ENCODE measurements at places on chromosomes 4 and X.

- no peak for DNase-seq
Observed at GRCh38 chr4:155734065-155734464, 24.8 kb upstream of the GUCY1B1 start.

- no peak for DNase-seq
Observed at GRCh38 chr4:35106091-35106734, 1138.1 kb downstream of the ARAP2 start.

GRCh38 chrX:20969565-20969964, 404.7 kb upstream of the CNKSR2 start:
- DNase-seq: no peak

DNA sequence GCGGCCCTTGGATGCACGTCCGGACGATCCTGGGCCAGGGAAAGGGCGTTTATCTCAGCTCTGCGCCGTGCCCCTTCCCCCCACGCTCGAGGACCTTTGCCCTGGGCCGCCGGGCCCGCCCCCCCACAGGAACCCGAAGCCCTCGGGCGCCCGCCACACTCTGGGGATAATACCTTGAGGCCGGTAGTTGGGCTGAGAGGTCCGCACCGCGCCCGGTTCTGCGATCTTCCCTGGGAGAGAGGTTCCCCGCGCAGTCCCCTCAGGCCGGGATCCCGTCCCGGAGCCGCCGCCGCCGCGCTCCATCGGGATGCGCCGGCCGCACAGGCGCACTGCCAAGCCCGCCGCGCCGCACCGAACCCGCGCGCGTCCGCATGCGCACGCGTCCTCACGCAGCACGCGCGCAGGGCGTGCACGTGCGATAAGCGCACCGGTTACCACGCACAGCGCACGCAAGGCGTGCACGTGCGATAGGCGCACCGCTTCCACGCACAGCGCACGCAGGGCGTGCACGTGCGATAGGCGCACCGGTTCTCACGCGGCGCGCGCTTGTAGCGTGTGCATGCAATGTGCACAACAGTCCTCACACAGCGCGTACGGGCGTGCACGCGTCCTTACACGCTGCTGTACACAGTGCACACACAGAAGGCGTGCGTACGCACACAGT, at the start of gene MAP7D2:
TSS of gene MAP7D2 (minus strand) at position 331 of the 664 bp plus-strand sequence. CDS start at position 303, 28 bp downstream.
- DNase-seq: peak; percentile 17

- no peak for DNase-seq
Observed at GRCh38 chrX:25544641-25545040, 528.9 kb upstream of the ARX start.

GRCh38 chr4:41509451-41509866, 28.5 kb upstream of the LIMCH1 start:
- peak; percentile 19 for DNase-seq

DNA sequence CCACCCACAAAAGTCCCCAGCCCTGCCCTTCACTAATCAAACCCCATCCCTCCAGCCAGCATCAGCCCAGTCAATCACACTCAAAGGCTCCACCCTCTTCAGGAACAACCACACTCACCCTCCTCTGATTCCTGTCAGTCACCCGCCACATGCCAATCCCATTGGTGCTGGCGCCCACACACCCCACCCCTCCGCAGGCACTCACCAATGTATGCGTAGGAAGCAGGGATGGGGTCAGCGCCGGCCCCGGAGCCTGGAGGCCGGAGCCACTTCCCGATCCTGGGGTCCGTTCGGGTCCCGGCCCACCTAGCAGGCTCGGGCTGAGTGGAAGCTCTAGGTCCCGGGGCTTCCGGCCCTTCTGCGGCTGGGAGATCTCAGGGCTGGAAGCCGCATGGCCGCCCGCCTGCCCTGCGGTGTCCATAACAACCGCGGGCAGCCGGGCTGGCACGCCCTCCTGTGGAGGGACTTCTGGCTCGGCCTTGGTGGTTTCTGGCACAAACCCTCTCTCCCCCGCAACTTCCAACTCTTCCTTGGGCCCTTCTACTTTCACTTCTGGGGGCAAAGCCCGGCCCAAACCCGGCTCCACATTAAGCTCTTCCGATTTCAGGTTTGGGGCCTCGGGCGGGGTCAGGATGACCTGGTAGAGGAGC, 7.9 kb upstream of the CFP start:
- DNase-seq: no peak

DNA sequence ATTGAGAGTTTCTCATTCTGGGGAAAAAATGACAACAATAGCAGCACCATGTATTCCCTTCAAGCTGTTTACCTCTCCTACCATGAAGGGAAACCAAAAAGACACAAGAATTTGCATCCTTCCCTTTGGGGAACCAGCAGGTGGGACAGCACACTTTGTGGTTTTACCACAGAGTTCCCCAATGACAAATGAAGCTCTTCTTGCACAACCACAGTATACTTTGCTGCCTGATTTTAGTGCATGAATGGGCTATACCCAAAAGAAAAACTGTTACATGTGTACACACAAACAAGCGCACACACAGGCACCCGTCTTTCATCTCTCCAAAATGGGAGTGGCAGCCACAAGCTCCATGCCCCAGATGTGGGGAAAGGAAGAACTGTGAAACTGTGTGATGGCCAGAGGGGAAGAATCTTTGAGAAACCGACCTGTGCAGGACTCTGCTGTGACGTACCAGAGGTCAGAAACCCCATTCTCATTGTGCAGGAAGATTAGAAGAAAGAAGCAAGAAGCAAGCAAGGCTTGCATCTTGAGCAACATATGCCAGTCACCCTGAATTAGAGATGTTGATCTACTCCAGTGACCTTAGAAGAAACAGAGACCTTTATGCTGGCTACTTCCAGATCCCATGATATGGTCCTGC, 2.7 kb upstream of the MAML3 start:
- no peak for DNase-seq

- no peak for DNase-seq
Observed at GRCh38 chr4:113288696-113289095, 239.2 kb downstream of the ANK2 start.

DNA sequence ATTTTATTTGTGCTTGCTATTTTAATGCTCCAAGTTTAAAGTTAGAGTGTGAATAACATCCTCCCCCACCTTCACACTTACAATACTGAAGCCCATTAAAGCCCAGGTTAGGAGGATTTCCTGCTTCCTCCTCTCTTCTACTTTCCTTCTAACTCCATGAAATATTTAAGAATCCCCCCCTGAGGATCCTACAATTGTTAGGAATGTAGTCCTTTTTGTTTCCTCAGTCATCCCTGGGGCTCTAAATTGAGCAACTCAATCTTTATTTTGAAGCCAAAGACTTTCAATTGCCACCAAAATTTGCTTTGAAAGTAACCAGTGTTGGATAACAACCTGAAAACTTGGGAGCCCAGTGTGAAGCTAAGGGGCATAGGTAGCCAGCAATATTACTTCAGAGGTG, 276.9 kb downstream of the FAM47A start:
- no peak for DNase-seq

GRCh38 chrX:39499996-39500395, 597.8 kb downstream of the BCOR start:
- DNase-seq: no peak

DNA sequence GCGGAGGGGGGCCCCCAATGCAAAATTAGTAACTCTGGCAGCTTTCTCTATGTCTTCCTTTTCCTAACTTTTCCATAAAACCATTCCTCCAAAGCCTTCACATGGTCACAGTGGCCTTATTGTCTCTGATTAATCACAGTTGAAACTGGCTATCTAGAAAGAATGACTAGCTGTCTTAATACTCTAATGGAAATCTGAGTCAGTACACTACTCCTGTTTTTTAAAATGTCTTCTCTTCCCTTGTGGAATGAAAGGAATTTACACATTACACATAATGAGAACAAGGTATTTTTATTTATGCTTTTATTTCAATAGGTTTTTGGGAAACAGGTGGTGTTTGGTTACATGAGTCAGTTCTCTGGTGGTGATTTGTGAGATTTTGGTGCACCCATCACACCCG, 66.3 kb upstream of the PUDP start:
- no peak for DNase-seq

DNA sequence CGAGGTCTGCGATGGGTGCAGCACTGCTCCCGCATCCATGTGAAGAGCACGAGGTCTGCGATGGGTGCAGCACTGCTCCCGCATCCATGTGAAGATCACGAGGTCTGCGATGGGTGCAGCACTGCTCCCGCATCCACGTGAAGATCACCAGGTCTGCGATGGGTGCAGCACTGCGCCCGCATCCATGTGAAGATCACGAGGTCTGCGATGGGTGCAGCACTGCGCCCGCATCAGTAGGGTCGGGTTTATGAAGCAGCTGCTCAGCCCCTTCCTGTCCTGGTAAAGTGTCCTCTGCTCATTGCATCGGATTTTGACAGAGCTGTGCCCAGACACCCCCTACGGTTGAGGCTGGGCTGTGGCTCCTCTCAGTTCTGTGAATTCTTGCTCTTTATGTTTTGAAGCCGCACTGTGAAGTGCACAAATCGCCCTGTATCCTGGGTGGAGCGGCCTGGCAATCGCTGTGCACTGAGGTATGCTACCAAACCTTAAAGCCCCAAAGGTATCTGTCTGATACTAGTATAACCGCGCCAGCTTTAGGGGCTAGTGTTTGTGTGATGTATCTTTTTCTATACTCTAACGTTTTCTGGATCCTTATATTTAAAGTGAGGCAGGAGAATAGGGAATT, 98.7 kb downstream of the CPZ start:
- no peak for DNase-seq

DNA sequence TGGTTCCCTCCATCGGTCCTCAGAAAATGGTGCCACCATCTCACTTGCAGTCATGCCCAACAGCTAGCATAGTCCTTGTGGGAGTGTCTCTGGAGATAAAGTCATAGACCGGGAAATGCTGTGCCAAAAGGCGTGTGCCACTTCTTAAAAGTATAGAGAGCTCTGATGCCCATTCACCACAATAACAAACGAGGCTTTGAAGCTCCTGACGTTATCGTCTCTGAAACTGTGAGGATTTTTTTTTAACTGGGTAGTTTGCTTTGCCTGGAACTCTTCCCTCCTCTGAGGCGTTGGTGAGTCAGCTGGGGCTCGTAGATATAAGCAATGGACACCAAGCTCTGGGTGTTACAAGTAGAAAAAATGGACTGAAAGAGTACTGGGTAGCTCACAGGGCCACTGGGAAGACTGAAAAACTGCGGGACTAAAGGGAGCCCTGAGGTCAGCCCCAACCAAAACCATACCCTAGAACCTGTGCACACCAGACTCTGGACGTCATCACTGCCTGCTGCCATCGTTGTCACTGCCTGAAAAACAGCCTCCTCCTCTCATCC, 89.4 kb upstream of the TRIM2 start:
- DNase-seq: no peak

DNA sequence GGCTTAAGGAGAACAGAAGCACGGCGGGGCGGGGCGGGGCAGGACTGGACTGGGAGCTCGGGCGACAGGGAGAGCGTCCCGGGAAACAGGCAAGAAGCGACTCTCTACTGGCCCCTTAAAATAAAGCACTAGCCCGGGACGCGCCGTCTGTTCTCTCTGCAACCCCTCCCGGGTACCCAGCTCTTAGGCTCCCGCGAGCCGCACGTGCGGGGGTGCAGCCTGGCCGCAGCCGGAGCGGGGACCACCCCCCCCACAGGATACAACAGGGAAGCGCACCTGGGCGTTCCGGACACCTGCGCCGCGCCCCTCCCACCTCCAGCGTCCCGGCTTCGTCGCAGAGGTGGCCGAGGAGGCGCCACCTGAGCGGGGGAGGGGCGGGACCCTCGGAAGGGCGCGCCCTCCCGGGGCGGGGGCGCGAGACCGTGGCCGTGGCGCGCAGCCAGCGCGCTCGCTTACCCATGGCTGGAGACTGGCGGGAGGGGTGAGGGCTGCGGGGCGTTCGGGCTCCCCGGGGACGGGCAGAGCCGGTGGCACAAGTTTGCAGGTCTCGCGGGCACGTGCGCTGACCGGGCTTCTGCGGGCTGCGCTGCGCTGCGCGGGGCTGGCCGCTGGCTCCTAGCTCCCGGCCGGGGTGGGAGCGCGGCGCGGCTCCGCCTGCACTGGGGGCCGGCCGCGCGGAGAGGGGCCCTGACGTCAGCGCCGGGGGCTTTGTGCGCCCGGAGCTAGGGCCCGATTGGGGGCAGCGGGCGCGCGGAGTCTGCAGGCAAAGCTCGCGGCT, 91.5 kb downstream of the GEMIN8 start:
- DNase-seq: peak; percentile 4

DNA sequence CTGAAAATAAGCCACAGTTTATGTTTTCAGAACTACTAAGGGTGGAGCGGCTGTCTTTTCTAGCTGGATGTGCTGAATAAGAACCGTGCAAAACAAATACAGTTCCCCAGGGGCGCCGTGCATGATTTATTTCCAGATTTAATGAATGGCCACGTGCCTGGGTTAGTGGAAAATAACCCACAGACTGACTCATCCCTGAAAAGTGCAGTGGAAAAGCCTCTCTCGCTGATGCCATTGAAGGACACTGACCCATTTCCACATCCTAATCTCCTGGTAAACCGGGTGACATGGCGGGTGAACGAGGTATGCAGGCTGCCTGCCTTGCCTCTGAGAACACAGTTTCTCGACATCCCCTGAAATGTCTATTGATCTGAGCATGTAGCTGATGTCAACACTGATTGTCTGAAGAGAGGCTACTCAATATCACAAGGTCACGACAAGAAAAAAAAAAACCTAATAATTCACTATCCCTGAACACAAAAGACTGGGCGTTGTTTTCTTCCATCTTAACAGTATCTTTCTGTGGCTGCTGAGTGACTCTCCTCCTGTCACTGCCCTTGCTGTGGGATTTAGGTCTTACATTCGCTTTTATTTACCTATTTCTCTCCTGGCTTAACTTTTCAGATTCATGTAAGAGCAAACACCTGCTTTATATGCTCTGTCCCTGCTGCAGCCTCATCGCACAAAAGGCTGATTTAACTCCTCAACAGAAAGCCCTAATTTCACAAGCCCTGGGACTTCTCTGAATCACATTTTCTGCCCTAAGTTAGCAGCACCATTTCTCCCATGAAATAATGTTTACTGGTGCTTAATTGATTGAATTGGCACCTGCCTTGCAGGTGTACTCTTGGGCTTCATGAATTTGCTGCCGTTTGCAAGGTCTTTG, 76.9 kb upstream of the SCOC start:
- DNase-seq: peak; percentile 19

DNA sequence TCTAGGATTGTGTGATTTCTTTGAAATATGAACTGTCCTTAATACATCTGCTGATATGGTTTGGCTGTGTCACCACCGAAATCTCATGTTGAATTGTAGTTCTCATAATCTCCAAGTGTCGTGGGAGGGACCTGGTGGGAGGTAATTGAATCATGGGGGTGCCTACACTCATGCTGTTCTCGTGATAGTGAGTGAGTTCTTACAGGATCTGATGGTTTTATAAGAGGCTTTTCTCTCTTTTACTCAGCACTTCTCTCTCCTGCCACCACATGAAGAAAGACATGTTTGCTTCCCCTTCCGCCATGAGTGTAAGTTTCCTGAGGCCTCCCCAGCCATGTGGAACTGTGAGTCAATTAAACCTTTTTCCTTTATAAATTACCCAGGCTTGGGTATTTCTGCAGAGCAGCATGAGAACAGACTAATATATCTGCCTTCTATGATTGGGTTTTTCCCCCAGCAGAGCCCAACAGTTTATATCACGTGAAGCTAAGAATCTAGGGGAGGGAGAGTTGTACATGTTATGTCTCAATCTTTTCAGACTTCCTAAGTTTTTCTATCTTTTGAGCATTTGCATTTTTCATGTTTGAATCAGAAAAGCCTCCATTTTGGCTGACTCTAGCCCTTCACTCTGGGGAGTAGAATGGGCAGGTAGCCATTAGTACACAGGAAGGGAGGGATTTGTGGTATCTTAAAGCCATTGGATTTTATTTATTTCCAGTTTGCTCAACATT, 58.9 kb downstream of the PLAC1 start:
- no peak for DNase-seq

All from NCI-H524 (cell line).